ENCODE measurements at places on chromosomes 1 and 21.

GRCh38 chr1:174414203-174414602, 33.6 kb upstream of the GPR52 start:
- DNase-seq = no peak

DNA sequence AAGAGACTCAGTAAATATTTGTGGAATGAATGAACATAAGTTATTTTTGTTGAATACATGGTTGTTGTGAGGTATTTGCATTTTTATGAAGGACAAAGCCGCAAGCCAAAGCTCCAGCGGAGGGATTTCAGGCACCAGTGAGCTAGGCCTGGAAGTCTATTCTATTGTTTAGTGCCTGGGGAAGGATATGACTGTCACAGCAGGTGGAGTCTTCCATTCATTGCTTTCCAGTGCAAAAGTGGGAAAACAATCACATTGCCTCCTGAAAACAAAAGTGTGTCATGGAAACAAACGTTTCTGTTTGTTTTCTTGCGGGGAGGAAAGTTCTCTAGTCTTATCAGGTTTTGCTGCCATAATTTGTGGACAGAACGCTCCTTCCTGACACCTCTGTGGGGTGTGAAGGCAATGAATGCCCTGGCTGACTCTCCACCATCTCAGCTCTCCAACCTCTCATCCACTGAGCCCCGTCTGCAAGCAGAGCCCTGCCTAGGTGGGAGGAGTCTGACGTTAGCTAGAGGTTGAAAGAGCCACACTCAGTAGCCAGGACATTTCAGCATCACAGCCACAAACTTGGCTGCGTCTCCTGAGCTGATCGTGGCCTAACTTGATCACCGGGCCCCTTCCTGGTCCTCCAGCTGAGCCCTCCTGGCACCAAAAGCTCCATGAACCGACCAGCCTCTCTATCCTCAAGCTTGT, 739.1 kb downstream of the MATN1 start:
- DNase-seq = no peak

DNA sequence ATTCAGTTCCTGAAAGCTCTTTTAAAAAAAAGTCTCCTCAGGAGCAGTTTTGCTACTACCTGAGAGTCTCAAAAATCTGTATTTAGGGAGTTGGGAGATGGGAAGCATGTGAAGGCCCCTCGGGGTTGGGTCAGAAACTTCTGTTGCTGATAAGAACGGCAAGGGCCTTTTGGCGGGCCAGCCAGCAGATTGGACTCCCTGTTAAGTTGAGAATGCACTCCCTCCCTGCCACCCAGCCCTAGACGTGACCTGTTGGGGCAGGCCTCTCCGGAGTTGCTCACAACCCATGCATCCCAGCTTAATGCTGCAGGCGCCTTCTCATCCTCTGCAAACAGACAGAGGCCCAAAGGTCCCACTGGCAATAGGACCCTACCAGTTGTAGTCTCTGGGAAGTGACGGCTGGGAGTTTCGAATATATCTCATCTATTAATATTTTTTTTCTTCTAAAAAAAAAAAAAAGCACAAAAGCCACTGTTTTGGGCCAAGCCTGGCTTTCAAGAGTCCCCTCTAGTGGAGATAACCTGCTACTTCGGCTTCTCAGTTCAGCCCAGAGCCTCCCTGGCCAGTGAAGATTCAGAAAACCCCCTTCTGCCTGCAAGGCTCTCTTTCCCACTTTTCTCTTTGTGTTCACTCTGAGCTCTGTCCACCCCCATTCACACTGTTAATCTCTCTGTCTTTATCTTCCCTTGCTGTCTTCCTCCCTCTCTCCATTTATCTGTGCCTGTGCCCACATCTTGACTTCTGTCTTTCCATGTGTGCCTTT, 5.3 kb downstream of the PLXNA2 start:
- peak; percentile 59 for DNase-seq

- DNase-seq = no peak
Measured at GRCh38 chr1:933603-933940, 9.8 kb downstream of the SAMD11 start.

GRCh38 chr1:211939876-211940468, 95.4 kb downstream of the INTS7 start:
- DNase-seq = no peak

Data from fibroblast of skin of right biceps (primary cell).